Stimulated activated CD4-positive, alpha-beta T cell treated with anti-CD3 and anti-CD28 coated beads, Interleukin-15, amount 100 ng/mL, for 24 hours (primary cell): ENCODE measurements at places on chromosomes 2 and 18.
A peak's percentile ranks its signal among the peaks of the same experiment; 100 is the strongest.

GRCh38 chr18:57113799-57114420, 33.0 kb upstream of the BOD1L2 start:
- DNase-seq = no peak

GRCh38 chr18:67694787-67695186, 178.3 kb upstream of the DSEL start:
- no peak for DNase-seq

GRCh38 chr2:147541314-147541713, 303.5 kb upstream of the ACVR2A start:
- no peak for DNase-seq

- DNase-seq = no peak
Measured at GRCh38 chr2:69297216-69297615, 89.8 kb downstream of the GFPT1 start.

DNA sequence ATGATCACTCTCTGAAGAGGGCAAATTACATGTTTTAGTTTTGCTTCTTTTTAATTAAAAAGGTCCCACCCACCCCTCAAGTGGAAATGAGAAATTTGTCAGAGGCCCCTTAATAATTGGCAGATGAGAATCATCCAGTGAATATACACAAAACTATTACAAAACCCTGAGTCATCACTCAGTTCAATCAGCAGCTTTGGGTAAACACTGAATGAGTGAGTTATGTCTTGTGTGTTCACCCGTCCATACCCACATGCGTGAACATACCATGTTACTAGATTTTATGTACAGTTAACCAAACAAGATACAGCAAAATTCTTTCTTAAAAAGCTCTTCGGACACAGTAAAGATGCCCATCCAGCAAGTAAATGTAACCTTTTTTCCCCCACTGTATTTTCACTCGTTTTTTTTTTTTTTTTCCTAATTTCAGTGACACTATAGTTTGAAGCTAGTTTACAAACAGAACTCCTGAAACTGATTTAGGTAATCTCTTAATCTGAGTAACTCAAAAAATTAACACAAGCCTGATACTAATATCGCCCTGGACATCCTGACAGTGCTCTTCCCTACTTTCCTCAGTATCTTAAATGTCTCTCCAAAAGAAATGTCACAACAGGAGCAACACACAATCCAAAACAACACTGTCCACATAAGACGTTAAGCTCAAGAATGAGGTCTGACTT, 1.4 kb downstream of the PSME4 start:
- no peak for DNase-seq

- no peak for DNase-seq
Measured at GRCh38 chr18:49500201-49500921, 13.3 kb upstream of the C18orf32 start.

GRCh38 chr2:136251197-136251884, 133.4 kb upstream of the CXCR4 start:
- DNase-seq = no peak

GRCh38 chr2:38315707-38316333, 61.3 kb downstream of the ATL2 start:
- no peak for DNase-seq

GRCh38 chr2:178928077-178928476, 120.9 kb upstream of the TTN start:
- no peak for DNase-seq

DNA sequence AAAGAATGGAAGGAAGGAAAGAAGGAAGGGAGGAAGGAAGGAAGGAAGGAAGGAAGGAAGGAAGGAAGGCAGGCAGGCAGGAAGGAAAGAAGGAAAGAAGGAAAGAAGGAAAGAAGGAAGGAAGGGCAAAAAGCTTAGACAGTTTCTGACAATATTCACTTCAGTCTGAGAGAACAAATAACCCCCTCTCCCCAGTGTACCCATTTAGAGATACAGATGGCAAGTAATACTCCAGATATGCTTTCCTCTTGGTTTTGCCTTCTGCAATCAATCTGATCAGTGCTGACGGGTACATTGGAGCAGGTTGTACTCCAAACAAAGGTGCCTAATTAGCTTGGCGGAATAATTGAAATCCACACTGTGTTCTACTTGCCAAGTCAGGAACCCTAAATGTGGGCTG, 534.6 kb upstream of the TMEFF2 start:
- DNase-seq = no peak

DNA sequence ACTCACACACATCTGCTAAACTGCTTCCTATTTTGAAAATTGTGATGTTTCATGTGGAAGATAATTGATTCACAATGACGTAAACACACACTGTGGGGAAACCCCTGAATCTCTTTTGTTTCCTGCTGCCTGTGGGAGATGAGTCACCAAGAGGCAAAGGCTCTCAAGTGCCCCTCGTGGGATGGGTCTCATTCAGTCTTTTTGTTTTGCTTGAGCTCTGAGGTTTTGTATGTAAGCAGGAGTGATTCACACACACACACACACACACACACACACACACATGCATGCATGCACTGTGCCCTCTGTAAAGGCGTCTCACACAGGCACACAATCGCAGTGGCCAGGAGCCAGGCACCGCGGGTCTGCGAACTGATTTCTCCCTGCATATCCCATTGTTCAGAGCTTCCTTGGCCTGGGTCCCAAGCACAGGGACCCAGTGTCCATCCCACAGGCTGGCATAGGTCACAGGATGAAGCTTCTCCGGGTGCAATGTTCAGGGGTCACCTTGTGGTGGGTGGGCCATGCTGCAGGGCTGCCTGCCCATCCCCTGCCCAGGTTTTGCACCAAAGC, 12.1 kb upstream of the ARHGEF4 start:
- peak; percentile 79 for DNase-seq

DNA sequence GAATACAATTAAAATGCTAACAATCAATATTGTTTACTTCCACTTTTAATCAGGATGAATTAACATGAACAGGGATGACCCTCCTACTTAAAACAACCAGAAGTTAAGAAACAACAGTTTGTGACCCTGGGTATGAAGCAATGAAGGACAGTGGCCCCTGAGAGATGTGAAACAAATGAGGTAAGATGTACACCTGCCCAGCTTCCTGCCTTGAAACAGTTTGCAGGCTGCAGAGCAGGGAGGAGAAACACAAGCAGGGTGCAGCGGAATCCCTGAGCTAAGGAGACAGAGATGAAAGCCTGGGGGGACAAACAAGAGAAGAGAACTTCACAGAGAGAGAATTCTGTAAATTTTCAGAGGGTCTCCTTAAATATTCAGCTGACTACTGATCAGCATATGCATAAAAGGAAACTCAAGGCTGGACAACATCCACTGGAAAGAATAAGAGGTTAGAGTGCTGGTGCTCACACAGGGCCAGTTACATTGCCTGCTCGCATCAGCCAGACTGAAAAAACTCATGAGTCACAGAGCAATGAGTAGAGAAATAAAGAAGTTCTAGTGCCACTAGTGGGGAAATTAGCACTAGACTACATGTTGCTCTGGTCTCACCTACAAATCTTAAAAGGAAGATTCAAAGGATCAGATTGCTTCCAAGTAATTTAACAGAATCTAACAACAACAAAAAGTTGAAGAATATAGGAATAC, 106.4 kb downstream of the PID1 start:
- DNase-seq = no peak

DNA sequence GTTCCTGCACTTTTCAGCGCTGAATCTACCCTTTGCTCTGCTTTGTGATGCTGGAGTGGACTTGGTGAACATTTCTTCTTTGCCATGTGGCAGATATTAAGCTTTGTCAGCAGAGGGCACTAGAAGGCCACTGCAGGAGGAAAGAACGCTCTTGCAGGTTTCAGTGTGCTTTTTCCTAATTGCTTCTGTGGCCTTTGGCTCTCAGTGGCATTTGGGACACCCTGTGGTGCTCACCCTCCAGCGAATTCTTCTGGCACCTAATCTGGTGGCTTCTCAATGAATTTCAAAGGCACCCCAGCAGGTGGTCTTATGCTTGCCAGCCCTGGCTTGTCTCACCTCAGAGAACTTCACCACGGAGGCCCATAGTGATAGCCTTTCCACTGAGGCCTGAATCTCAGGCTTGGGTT, 146.7 kb downstream of the MYO3B start:
- peak; percentile 39 for DNase-seq

- DNase-seq = no peak
Measured at GRCh38 chr2:12442476-12442847, 274.3 kb upstream of the TRIB2 start.

DNA sequence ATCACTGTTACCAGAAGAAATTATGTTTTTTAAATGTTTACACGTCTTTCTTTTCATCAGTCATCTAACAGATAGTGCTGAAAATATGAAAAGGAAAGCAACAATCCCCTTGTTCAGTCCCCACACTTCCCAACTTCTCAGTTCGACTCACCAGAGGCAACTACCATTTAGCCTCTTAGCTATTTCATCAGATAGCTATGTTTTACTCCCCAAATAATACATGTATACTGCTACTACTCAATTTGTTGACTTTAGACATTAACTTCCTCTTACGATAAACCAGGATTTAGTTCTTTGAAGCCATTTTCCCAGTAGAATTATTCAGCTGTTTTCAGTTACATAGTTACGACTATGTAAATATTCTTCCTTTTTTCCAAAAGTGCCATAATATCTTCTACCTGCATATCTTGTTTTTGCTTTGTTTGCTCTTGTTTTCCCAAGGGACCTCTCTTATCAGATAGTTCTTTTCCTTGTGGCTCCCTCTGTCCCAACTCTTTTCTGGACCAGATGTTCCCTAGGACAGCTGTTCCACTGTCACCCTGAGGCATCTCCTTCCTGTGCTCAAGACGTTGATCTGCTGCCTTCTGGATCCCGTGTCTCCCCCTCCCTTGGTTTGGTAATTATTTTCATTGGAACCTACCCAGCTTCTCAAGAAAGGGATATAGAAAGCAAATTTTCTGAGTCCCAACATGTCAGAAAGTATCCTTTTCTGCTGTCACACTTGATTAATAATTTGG, 289.3 kb upstream of the TANK start:
- no peak for DNase-seq

DNA sequence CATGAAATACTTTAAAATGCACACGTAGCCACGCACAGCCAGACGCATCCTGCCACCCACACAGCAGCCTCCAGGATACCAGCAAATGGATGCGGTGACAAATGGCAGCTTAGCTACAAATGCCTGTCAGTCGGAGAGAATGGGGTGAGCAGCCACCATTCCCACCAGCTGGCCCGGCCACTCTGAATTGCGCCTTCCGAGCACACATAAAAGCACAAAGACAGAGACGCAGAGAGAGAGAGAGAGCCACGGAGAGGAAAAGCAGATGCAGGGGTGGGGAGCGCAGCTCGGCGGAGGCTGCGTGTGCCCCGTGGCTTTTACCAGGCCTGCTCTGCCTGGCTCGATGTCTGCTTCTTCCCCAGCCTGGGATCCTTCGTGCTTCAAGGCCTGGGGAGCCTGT, 4.1 kb downstream of the INHBB start:
- DNase-seq = no peak

GRCh38 chr2:65153515-65153914, 23.6 kb upstream of the RAB1A start:
- no peak for DNase-seq

DNA sequence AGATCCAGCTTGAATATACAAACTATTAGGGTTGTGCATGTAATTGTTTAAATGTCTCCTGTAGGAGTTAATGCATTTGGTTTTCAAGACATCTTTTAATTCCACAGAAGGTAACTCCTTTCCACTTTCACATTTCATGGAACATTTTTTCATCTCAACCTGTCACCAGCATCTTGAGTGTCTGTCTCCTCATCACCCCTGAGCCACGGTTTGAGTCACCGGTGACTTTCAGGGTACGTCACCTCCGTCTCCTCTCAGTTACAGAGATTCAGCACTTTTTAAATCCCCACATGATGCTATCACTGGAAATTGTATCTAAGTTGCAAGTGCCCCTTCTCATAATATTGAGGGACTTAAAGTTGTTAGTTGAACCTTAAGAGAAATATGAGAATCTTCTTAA, 25.3 kb downstream of the GPR55 start:
- peak; percentile 82 for DNase-seq

DNA sequence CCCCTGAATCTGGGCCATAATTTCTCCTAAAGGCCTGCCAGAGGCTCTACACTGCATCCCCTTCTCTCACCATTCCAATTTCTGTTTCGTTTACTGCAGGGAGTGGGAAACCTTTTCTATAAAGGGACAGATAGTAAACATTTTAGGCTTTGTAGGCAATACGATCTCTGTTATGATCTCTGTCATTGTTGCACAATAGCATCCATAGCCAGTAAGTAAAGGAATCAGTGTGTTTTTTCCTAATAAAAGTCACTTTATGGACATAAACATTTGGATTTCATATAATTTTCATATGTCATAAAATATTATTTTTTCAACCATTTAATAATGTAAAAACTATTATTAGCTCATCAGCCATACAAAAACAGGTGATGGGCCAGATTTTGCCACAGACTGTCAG, 531.7 kb downstream of the DSC3 start:
- DNase-seq = no peak

DNA sequence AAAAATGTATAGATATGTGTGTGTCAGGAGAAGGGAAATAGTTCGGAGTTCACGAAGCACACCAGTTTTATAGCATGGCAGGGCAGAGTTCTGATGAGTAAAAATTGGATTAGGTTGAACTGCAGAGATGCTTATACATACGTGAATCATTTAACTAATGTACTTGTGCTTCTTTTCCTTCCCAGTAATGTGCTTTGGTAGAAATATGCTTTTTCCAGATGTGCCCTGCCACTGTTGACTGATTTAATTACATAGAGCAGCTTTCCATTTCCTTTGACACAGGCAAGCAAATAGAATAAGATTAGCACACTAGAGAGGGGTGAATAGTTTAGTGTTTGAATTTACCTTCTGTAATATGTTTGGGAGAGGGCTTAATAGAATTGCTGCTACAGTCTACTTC, 28.9 kb upstream of the ARMC9 start:
- no peak for DNase-seq

GRCh38 chr2:54638774-54639187, 84.7 kb upstream of the EML6 start:
- no peak for DNase-seq

DNA sequence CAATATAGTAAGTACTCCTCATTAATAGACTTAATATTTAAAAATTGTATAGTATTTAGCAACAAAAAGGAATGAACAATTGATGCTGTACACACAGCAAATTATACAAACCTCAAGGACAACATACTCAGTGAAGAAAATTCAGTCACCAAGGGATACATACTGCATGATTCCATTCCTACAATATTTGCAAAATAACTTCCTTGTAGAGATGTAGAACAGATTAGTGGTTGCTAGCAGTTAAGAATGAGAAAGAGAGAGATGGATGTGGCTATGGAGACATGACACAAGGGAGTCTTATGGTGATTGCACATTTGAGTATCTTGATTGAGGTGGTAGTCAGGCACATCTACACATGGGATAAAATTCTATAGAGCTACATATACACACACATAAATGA, 26.0 kb downstream of the COL3A1 start:
- DNase-seq = no peak

DNA sequence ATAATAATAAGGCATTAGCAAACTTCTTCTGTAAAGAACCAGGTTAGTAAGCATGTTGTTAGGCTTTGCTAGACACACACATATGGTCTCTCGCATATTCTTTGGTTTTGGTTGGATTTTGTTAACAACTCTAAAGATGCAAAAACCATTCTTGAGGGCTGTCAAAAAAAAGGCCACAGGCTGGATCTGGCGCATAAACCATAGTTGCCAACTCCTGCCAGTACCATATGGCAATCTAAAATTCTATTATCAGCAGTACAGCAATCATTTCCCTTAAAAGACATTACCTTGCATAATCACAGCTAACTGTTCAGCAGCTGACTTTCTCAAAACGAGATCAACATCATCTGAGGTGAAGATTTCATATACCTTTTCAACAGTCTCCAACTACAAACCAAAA, 63.5 kb downstream of the RTTN start:
- DNase-seq = no peak
